Amygdala (tissue), 56 donors: ENCODE measurements at places on chromosomes 4 and X.

DNA sequence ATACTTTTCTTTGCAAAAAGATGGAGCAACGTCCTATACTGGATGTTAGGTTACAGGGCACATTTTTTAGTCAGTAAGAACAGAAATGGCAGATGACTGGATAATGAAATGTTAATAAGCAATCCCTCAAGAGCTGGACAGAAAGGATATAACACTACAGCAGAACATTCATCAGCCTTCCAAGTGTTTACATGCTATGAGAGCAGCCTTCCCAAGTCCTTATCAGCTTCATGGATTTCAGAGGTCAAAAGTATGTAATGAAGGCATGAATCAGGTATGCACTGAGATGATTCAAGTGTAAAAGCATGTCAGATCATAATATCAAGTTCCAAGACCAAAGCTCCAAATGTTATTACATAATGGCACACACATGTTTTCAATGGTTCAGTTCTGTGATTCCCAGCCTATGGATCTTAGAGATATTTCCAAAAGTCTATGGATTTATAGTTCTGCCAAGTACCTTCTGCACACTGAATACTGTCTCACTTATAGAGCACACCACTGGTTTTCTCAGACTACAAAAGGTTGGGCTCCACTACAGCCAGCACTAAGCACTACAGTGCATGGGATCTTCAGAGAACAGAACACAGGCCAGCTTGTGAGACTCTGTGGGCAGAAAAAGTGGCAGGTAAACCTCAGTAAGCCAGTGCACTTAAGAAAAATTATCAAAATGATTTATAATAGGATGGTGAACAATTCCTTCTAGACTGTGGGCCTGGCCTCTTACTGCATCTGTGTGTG is 49.2 kb downstream of the GPC4 start:
- DNase-seq, result no peak

- no peak for DNase-seq
These were observed 128.5 kb upstream of the CYSLTR1 start for GRCh38 chrX:78455901-78456300.

GRCh38 chr4:7419961-7420660 is 14.6 kb downstream of the PSAPL1 start:
- DNase-seq, result no peak

- no peak for DNase-seq
These were observed 42.7 kb downstream of the HPRT1 start for GRCh38 chrX:134502686-134503085.

DNA sequence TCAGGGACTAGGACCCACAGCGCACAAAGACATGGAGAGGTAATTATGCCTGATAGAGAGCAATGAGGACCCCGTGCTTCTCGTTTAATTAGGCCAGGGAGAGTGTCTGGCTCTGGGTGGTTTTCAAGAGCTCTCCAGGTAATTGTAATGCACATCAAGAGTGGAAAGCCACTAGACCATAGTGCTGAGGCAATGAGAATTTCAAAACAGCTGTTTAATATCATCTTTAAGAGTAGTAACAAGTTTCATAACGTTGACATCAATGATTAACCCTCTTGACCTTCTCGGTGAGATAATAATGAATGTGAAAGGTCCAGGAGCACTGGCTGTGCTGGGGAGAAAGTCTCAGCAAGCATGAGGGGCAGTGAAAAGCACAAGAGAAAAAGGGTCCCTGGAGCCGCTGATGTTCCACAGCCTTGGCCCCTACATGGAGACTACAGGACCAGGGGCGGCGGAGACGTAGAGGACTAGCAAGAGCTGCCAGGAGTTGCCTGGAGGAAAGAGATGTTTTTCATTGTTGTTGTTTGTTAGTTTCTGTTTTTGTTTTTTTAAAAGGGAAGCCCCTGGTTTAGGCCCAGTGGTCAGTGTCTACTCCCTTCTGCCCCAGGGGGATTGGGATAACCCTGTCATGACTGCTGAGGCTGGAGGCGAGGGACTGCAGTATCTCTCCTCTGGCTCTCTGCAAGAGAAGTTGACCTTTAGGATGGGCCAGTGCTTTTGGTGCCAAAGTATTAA is 14.8 kb upstream of the CXCR3 start:
- no peak for DNase-seq

- DNase-seq, result no peak
These were observed 22.4 kb upstream of the IL21 start for GRCh38 chr4:122643257-122643656.

- DNase-seq, result no peak
These were observed 96.7 kb upstream of the CBR4 start for GRCh38 chr4:169106696-169107229.

DNA sequence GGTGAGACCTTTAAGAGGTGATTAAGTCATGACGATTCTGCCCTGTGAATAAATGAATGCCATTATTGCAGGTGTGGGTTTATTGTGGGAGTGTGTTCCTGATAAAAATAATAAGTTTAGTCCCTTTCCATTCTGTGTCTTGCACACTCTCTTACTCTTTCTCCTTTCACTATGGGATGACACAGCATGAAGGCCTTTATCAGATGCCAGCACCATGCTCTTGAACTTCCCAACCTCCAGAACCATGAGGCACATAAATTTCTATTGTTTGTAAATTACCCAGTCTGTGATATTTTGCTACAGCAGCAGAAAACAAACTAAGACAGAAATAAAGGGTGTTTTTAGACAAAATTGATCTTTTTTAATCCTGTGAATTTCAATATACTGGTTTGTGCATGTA is 10.5 kb downstream of the SFRP2 start:
- DNase-seq, result no peak

GRCh38 chr4:8383451-8384160 is 56.9 kb downstream of the ACOX3 start:
- DNase-seq, result no peak

- no peak for DNase-seq
These were observed 532.9 kb upstream of the FTHL17 start for GRCh38 chrX:31604629-31605221.

- DNase-seq, result peak; percentile 38
These were observed 136.4 kb downstream of the ZNF674 start for GRCh38 chrX:46408553-46409407.

DNA sequence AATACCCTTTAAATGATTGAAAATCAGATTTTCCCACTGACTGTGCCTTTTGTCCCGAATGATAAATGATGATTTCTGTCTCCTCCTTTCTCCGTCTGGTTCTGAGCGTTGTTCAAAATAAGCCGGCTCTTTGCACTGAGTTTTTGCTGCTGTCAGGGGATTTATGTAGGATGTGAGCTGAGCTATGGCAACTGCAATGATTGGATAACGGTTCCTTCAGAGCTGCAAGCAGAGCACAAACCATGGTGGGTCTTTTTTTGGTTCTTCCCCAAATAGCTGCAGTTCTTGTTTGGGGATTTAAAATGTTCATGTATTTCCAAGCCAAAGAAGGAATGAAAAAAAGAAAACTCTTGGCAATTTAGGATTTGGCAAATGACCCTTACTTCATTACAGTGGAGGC is 124.5 kb upstream of the CASK start:
- no peak for DNase-seq

GRCh38 chr4:184745831-184746795 is 12.2 kb upstream of the CENPU start:
- DNase-seq, result peak; percentile 58

- DNase-seq, result no peak
These were observed 25.6 kb upstream of the MAGEA1 start for GRCh38 chrX:153153516-153153915.

GRCh38 chrX:129310000-129310399 is 213.3 kb downstream of the SMARCA1 start:
- no peak for DNase-seq

DNA sequence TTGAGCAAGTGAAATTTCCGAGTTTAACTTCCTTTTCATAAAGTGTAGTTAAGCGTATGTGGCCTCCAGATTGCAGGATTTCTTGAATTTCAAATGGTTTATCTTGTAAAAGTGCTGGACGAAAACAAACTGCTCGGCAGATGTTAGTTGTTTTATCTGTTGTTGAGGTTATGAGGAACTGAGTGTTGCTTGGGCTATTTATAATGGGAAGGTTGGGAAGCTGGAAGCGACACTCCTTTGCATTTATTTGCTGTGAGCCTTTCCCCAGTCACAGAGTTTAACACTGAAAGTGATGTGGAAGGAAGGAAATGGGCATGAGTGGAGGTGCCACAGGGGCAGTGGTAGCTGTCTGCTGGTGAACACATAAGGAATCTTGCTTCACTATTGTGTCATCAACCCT is 284.9 kb downstream of the PCDH7 start:
- no peak for DNase-seq

- no peak for DNase-seq
These were observed 24.3 kb downstream of the RS1 start for GRCh38 chrX:18647621-18648020.

DNA sequence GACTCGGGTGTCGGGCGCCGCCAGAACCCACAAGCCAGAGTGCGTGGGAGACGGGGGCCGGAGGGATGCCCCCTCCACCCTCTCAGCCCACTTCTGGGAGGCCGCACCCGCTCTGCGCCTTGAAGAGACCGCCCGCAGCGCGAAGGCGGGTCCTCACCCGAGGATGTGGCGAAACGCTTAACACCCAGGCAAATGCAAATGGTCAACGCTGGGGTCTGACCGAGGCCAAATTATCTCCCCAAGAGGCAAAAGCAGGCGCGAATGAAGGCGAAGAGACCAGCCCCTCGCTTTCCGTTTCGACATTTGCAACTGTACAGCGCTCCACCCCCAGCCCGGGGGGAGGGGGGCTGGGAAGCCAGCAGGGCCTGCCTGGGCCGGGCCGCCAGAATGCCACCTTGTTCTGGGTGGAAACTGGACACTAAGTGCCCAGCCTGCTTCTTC is 137.7 kb upstream of the ZIC3 start:
- no peak for DNase-seq

DNA sequence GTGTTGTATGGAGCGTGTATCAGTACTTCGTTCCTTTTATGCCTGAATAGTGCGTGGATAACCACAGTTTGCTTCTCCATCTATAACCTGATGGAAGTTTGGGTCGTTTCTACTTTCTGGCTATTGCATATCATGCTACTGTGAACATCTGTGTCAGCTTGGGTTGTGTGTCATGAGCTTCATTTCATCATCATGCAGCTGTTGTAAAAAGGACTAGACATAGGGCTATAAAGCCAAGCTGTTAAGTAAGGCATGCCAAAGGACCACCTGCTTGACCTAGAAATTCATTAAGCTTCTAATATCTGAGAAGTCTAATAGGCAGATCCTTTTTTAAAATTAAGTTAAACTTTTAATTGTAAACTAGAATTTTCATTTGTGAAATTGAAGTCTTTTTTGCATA is 18.4 kb downstream of the SMS start:
- DNase-seq, result no peak

- DNase-seq, result no peak
These were observed 327.3 kb downstream of the MAPK10 start for GRCh38 chr4:86032476-86033022.

DNA sequence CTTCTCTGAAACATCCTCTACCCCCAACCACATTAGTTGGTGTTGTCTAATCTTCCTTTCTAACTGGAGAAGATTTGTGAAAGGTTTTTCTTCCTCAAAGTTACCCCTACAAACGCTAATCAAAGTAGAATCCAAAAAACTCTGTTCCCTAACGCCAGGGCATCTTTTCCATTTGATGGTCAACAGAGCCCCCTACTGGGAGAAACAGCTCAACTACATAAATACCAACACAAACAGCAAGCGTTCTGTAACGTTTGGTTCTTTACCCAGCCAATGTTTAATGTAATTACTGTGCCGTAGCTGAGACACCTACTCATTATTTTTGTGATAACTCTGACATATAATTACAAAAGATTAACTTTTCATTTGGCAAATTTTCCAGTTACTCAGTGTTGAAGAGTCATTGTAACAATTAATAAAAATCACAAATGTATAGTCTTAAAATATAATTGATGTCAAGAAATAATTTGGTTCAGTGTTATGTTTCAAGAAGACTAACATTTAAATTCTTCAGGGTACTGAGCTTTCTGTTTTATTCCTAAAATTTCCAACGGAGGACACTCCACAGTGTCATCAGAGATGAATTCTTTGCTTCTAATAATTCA is 94.9 kb upstream of the TBC1D9 start:
- DNase-seq, result peak; percentile 35

DNA sequence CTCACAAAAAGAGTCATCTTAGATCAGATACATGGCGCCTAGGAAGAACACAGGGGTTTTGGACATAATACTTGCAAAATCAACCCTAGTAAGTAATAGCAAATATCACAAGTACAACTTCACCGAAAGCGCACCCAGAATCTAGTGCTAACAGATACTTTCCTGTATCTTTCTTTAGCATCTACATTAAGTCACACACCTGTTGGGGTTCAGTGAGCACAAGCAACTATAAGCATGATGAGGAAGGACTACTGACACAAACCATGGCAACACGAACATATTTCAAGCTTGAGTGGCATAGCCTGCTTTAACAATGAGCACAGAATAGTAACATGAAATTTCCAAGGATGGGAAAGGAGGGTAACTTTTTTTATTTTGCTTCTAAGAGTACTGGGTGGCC is 116.1 kb downstream of the GPC3 start:
- no peak for DNase-seq

DNA sequence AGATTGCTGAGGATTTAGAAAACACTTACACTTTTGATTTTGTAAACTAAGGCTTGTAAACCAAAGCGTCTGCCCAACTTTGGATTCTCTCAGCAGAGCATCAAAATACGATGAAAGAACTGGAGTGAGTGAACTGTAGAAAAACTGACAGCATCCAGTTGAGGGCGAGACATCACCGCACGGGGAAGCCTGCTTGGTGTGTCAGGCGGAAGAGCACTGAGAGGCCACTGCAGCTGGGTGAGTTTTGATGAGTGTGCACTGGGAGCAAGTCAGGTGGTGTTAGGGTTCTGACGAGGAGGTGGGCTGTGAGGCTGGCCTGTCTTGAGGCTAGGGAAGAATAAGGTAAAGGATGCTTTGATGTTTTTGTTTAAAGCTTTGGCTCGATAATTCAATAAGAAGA is 46.8 kb upstream of the CLDN24 start:
- DNase-seq, result no peak

DNA sequence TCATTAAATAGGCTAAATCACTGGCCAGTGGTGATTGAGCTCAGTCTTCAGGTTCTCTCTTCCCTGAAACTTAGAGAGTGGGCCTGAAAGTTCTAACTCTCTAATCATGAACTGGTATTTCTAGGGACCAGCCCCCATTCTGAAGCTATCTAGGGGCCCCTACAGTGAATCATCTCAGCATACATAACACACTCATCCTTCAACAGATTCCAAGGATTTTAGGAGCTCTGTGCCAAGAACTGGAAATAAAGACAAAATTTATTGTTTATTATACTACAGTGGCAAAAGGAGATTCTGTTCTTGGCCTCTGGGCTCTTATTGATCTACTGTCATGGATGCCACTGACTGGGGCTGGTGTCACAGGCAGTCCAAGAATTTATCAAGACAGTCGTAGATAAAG is 263.8 kb upstream of the IGFBP7 start:
- DNase-seq, result no peak

DNA sequence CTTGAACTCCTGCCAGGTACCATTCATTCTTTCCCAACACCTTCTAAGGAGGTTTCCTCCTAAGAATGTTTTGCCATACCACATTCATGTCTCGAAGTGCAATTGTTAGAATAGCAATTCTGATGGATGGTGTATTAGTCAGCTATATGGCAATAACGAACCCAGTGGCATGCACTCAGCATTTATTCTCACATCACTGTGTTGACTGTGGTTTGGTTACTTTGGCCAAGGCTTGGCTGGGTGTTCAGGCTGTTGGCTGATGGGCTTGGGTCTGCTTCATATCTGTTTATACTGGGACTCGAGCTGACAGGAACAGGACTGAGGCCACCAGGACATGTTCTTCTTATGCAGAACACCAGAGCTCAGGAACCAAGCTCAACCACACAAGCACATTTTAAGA is 31.7 kb downstream of the PSAPL1 start:
- no peak for DNase-seq

- DNase-seq, result no peak
These were observed 329.8 kb downstream of the NR3C2 start for GRCh38 chr4:148112231-148112982.

- no peak for DNase-seq
These were observed 54.1 kb upstream of the PRPS1 start for GRCh38 chrX:107574054-107574683.
